Fibroblast of skin of left quadriceps (primary cell): ENCODE measurements at places on chromosomes 13 and 19.

DNA sequence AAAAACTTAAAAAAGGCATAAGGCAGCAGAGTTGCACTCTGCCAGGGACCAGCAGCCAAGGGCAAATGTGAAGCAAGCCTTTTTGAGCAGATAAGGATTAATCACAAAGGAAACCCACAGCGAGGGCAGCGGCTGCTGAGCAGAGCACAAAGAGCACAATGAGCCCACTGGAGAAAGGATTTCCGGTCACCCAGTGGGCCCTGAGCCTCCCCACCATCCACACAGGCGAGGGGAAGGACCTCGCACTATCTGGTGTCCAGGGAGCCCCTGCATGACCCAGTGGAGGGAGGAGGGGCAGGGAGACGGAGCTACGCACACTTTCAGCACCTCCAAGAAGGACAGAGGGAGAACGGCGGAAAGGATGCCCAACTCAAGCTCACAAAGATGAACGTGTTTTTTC is 40.0 kb downstream of the COL4A1 start:
- DNase-seq = no peak

DNA sequence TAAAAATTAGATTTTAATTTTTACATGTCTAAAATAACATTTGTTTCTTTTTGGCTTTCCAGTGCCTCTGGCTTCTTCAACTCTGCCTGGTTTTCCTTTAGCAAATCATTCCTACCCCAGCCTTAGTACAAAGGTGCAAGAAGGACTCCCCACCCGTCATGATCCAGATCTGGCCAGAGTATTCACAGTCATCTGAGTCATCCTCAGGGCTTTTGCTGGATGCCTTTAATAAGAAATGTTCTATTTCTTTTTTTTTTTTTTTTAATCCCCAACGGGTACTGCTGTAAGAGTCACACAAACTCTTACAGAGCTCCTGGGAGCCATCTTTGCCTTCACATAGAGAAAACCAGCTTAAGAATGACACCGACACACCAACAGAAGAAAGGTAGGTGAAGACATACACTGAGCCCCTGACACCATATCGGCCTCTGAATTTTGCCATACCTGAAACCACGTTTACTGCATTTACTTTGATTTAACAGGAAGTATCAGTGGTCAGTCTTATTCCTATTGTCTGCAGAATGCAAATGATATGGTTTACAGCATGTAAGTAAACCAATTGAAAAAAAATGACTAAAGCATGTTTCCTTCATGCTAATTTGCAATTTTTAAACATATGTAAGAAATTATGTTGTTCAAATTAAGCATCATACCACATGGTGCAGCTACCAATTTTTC is 184.4 kb downstream of the NALCN start:
- DNase-seq = no peak

GRCh38 chr13:21176982-21177284 is 475 bp downstream of the MRPL57 start:
- DNase-seq = no peak

GRCh38 chr13:59016250-59016649 is 1147.5 kb downstream of the DIAPH3 start:
- no peak for DNase-seq

DNA sequence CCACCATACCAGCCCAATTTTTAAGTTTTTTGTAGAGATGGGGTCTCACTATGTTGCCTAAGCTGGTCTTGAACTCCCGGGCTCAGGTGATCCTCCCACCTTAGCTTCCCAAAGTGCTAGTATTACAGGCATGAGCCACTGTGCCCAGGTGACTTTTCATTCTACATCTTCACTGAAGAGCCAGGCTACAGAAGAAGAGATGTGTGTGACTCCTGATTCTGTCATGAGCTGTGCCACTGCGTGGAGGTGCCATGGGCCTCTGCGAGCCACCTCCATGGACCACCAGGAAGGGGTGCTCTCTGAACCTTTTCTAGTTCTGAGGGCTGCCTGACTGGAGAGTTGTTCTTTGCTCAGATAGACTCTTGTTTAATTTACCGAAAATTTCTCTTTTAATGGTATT is 56.6 kb upstream of the RANBP3 start:
- no peak for DNase-seq

- DNase-seq = no peak
These were observed 7.8 kb downstream of the C19orf38 start for GRCh38 chr19:10855879-10856522.

DNA sequence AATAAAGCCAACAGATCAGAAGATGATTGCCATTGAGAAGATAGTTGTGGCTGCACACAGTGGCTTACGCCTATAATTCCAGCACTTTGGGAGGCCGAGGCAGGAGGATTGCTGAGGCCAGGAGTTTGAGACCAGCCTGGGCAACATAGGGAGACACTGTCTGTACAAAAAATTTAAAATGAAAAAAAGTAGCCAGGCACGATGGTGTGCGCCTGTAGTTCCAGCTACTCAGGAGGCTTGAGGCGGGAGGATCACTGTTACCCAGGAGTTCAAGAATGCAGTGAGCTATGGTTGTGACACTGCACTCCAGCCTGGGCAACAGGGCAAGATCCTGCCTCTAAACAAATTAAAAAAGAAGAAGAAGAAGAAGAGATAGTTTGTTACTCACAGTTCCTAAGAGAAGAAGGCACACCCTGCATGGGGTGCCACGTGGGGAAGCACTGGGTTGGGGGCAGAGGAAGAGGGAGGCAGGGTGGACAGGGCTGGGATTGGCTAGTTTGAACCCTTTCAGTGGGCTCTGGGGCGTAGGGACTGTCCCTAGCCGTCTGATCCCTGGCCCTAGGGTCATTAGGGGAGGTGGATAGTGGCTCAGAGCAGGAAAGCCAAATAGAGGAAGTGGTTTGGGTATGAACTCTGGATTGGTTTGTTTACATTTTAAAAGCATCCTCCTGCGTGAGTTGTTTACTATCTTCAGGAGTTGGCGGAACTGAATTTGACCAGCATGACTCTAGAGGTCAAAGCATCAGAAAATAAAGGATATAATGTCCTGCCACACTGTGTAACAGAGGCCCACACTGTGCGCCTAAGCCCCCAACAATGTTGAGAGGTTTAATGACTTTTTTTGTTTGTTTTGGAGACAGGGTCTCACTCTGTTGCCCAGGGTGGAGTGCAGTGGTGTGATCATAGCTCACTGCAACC is 60.5 kb upstream of the MEDAG start:
- DNase-seq = no peak

GRCh38 chr13:41032691-41033376 is 13.7 kb upstream of the ELF1 start:
- no peak for DNase-seq

DNA sequence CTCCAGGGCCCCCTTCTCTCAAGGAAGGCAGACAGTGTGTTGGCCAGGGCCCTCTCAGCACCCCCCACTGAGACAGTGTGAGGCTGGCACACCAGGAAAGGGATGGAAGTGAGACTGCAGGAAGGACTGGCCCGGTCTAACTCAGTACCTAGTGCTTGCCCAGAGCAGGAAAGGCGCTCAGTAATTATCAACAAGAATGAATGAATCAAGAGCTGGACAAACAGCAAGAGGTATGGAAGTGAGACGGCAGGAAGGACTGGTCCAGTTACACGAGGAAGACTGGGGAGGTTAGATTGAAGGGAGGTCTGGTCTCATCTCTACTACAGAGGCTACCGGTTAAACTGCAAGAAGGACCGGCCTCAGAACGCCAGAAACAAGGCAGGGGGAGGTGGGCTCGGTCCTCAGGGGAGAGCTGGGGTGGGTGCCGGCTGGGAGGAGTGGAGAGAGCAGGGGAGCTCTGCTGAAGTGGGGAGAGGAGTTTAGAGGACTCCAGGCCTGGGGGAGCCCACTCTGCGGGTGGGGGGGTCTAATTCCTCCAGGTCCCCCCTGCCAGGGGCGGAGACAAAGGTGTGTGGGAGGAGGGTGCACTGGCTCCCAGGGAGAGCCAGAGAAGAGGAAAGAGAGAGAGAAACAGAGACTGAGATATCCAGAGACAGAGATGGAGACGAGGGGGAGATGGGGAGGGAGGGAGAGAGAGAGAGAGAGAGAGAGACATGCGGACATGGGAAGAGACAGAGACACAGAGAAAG is 1.1 kb downstream of the SLC8A2 start:
- no peak for DNase-seq

DNA sequence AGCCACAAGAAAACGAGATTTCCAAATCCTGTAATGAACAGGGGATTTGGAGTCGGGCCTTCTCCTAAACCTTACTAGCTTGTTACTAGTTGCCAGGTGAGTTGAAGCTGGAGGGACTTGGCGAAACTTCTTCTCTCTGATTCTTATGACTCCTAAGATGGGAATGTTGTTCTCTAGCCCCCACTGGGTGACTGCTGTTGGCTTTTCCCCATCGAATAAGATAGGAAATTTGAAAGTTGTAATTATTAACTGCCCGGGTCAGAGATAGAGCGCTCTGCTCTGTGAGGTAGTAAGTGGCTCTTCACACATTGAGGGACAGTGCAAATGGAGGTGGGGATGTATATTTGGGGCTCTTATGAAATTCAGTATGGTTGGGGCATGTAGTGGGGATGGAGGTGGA is 111.2 kb upstream of the MBNL2 start:
- DNase-seq = no peak

- DNase-seq = no peak
These were observed 648.3 kb upstream of the ARGLU1 start for GRCh38 chr13:107216046-107216755.

DNA sequence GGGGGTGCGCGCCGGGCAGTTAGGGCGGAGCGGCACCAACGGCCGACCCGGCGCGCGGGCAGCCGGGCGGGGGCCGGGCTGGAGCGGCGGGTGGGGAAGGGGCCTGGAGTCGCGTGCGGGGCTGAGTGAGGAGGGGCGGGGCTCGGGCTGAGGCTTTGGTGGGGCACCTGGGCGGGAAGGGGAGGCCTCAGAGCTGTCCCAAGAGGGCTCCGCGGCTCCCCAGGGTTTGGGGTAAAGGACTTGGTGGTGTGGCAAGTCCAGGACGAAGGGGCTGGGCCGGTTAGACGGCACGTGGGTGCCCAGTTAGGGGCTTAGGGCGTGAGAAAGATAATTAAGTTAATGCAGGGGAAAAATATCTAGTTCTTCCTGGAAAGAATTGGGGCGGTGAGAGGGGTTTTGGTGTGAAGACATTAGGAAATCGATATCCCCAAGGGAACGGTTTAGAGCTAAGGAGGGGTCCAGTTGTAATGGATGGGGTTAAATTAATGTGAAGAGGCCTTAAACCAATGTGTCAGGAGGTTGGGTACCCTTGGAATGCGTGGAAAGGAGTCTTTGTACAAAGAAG is 496 bp downstream of the ZNF574 start:
- DNase-seq = no peak

GRCh38 chr19:49847731-49848696 is 2.9 kb upstream of the PTOV1 start:
- DNase-seq = peak; percentile 49

GRCh38 chr13:111923991-111924677 is 142.8 kb upstream of the SOX1 start:
- no peak for DNase-seq

- no peak for DNase-seq
These were observed 1.2 kb downstream of the RFXAP start for GRCh38 chr13:36820222-36820621.

DNA sequence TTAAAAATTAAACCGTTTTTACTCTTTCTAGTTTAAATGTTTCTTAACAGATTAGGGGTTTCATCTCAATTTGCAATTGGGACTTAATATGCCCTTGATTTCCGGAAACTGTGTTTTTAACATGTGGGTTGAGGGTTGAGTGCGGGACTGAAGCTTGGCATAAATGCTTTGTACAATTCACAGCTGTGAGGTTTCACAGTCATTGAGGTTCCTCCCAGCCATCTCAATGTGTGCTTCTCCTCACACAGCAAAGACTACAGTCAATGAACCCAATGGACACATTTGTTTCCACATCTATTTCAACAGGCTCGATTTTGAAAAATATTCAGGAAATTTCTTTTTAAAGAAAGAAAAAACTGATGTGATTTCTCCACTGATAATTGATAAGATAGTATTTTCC is 328.6 kb downstream of the TBC1D4 start:
- DNase-seq = no peak

DNA sequence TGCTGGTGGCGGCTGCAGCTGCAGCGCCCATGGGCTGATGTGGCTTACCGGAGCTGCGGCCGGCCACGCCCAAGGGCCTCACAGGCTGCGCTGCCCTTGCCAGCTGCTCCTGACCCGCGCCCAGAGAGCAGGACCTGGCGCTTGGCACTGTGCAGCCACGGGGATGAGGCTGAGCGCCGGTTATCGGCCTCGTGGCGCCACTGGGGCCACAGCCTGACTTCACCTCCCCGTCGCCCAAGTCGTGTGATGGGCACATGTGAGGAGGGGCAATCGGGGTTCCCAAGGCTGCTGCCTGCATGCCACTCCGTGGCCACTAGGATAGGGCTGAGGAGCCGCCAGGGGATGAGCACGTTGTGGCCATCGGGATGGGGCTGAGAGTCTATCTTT is 77.2 kb upstream of the PABPC3 start:
- DNase-seq = no peak

GRCh38 chr19:35313587-35313986 is 15.4 kb upstream of the CD22 start:
- no peak for DNase-seq

DNA sequence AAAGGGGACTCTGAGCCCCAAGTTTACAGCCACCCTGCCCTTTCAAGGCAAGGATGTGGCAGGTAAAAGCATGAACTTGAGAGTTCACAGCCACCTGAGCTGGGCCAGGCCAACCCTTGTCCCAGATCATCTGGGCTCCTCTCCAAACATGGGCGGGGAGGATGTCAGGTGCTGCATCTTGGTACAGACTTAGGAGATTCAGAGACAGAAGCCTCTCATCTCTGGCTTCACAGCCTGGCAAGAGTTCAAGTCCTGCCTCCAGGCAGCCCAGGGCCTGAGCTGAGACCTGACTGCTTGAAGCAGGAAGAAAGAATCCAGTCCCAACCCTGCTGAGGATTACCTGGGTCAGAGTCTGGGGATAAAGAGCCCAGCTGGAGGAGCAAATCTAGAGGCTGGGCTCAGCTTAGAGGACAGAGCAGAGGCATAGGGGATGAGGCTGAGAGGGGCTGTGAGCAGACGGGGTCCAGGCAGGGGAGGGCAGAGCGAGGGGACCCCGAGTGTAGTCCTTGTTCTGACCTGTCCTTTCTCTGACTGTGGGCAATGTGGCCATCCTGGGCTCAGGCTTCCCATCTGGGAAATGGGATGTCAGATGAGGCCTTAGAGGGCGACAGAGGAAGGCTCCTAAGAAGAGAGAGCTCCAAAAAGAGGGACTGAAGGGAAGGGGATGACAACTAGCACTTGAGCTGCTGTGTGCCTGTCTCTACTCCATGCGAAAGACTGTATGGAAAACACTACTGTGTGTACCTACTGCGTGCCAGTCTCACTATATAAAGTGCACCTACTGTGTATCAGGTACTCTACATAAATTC is 6.6 kb upstream of the OR10H5 start:
- no peak for DNase-seq

DNA sequence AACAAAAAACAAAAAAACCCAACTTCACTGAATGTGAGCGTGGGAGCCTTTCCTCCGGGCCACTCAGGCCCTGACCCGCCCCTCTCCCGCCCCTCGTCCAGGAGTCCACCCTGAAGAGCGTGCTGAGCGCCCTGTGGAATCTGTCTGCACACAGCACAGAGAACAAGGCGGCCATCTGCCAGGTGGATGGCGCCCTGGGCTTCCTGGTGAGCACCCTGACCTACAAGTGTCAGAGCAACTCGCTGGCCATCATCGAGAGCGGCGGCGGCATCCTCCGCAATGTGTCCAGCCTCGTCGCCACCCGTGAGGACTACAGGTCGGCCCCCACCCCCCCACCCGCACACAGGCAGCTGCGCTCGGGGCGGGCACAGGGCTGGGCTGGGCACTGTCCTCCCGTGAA is 11.9 kb downstream of the APC2 start:
- no peak for DNase-seq

- DNase-seq = no peak
These were observed 24.7 kb upstream of the RB1 start for GRCh38 chr13:48278806-48279205.

- DNase-seq = no peak
These were observed 183.2 kb downstream of the TUBA3C start for GRCh38 chr13:18998389-18998788.

GRCh38 chr19:55679343-55680257 is 4.6 kb downstream of the EPN1 start:
- DNase-seq = no peak
